ENCODE measurements at places on chromosomes 2 and 18.

- no peak for DNase-seq
Observed at GRCh38 chr2:128686497-128686859, 367.8 kb upstream of the HS6ST1 start.

DNA sequence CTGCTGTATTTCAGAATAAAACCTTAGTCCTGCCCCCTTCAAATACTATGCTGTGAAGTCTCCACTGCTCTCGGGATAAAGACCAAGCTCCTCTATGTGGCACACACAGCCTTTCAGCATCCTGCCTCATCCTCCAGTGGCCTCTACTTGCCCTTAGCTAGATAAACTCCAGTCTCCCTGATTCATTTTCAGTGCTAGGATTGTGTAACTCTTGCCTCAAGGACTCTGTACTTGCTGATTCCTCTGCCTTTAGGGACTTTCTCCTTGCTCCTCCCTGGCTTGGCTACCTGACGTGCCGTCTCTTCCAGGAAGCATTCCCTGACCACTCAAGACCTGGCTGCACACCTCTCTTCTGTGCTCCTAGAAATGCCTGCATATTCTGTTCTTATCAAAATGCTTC is 416.7 kb downstream of the MTX2 start:
- no peak for DNase-seq

DNA sequence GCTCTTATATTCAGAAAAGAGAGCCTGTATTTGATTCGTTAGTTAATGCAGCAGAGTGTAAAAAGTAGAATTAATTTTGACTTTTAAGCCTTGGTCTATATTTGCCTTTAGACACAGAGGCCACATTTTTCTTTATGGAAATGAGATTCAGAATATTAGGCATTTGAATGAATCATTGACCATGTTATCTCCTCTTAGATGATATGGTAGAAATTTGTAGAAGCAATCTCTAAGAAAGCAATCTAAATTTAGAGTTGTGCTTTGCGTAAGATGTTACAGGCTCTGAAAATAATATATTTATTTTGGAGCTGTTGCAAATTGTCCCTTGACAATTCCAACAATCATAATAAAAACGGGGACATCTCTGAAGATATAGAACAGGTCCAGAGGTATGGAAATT is 68.3 kb upstream of the ST6GAL2 start:
- DNase-seq = no peak

DNA sequence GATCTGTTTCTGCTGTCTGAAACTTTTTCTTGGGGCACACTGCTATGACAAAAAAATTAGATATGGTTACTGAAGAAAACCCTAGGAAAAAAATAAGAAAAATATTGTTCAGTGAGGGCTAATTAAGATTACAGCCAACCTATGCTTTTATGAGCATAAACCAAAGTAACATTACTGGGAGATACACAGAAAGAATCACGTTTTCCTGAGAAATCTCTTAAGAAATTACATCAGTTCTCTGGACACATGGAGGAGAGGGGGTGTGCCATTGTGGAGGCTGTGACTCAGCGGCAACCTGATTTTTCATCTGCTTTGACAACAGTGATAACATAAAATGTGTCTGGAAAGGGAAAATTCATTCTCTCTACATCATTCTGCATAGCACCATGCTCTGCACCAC is 13.4 kb upstream of the NMI start:
- DNase-seq = peak; percentile 58

DNA sequence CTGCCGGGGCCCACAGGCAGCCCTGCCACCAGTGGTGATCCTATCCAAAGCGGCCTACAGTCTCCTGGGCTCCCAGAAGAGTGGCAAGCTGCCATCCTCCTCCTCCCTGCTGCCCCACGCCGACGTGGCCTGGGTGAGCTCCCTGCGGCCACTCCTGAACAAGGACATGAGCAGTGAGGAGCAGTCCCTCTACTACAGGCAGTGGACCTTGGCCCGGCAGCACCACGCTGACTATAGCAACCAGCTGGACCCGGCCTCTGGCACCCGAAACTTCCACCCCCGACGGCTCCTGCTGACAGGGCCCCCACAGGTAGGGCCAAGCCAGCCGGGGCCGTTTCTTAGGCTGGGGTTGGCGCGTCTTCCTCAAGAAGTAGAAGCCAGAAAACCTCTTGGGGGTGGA is 100.5 kb downstream of the ESCO1 start:
- no peak for DNase-seq

DNA sequence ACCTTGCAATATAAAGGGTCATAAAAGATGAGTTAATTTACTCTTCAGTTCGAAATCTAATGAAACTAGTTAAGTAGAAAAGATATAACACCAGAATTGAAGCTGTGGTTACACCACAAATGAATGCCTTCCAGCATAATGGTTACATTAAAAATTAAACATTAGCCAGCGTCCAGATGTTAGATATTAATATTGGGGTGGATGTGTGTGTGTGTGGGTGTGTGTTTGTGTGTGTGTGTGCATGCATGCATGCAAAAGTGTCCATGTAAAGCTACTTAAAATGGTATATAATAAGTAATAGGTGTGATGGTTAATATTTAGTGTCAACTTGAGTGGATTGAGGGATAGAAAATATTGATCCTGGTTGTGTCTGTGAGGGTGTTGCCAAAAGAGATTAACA is 170.4 kb upstream of the FN1 start:
- no peak for DNase-seq

GRCh38 chr2:64062840-64063239 is 43.6 kb upstream of the VPS54 start:
- no peak for DNase-seq

- no peak for DNase-seq
Observed at GRCh38 chr2:15780912-15781574, 159.3 kb upstream of the MYCN start.

- no peak for DNase-seq
Observed at GRCh38 chr2:173659509-173659908, 304.8 kb downstream of the CDCA7 start.

DNA sequence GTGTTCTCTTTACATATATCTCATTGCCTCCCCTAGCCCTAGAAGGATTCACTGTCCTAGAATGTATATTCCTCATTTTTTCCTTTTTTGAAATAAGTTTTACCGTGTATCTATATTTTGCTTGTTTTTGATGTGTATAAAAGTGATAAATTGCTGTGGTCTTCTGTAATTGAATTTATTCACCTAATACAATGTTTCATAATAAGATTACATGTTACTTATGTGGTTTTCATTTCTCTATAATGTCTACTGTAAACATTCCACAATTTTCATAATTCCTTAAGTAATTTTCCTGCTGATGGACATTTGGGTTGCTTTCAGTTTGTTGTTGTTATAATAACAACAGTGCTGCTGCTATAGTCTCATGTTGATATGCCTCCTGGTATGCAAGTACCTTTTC is 118.2 kb downstream of the PHLPP1 start:
- DNase-seq = no peak

GRCh38 chr2:189440644-189440946 is 679 bp upstream of the WDR75 start:
- DNase-seq = no peak

DNA sequence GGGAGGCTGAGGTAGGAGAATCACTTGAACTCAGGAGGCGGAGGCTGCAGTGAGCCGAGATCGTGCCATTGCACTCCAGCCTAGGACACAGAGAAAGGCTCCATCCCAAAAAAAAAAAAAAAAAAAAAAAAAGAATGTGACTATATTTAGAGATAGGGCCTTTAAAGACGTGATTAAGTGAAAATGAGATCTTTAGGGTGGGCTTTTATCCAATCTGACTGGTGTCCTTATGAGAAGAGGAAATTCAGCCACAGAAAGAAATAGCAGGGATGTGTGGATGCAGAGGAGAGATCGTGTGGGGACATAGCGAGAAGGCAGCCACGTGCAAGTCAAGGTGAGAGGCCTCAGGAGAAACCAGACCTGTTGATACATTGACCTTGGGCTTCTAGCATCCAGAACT is 69.9 kb upstream of the ACSL3 start:
- DNase-seq = no peak

DNA sequence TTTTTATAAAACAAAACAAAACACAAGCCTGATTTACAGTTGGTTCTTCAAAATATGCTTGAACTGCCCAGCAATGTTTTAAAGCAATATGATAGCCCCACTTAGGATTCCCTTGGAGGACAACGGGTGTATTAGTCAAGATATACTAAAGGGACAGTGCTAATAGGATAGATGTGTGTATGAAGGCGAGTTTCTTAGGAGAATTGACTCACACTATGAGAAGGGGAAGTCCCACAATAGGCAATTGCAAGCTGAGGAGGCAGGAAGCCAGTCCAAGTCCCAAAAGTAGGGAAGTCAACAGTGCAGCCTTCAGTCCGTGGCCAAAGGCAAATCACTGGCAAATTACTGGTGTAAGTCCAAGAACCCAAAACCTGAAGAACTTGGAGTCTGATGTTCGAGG is 167.9 kb downstream of the CBLN2 start:
- no peak for DNase-seq

DNA sequence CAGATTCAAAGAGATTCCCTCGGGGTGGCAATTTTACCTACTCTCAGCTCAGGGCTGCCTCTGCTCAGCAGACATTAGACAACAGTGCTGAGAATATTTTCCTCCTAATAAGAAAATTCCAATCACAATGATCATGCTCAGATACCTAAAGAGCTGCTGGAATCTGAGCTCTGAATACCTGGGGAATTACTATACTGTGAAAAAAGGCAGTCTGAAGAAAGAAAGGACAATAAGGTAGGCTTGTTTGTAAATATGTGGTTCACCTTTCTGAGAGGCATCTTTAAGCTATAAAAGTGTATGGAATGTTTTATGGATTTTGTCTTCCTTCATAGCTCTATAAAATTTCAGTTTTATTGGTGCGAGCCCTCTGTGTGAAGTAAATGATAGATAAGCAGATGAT is 34.2 kb upstream of the FAM98A start:
- DNase-seq = no peak

DNA sequence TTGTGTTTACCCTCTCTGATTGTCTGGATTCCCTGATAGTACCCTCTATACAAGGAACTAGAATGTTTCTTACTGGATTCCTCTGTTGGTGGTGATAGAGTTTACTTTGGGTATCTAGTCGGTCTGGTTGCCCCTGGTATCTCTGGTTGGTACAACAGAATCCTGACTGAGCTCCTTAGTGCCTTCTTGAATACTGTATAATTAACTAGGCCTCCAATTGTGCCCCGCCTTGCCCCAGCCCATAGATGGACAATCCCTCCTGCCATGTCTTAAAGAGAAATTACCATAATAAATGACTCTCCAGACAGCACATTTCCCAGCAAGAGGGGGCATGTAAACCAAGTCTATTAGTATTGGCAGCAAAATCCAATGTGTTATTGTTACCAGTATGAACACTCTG is 2.3 kb downstream of the SCN1A start:
- DNase-seq = no peak

DNA sequence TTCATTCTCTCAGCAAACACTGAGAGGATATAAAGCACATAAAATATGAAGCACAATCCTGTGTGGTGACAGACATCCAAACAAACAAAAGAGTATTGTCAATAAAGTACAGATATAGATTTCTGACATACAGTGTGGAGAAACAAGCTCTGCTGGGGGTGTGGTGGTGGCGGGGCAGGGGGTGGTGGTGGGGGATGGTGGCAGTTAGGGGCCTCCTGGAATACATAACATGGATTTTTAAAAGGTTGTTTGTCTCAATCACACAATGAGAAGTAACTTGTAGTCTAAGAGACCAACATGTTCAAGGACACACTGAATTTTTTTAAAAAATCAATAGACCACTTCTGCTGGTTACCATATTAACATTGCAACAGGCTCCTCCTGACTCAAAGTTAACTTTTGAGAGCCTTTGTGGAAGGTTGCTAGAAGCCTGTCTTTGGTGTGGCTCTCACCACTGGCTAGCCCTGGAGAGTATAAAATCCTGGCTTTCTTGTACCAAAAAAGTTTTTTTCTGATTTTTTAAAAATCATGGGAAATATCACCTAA is 1197.4 kb downstream of the SUCLG1 start:
- DNase-seq = no peak

GRCh38 chr2:44335806-44336538 is 25.3 kb downstream of the PREPL start:
- no peak for DNase-seq

DNA sequence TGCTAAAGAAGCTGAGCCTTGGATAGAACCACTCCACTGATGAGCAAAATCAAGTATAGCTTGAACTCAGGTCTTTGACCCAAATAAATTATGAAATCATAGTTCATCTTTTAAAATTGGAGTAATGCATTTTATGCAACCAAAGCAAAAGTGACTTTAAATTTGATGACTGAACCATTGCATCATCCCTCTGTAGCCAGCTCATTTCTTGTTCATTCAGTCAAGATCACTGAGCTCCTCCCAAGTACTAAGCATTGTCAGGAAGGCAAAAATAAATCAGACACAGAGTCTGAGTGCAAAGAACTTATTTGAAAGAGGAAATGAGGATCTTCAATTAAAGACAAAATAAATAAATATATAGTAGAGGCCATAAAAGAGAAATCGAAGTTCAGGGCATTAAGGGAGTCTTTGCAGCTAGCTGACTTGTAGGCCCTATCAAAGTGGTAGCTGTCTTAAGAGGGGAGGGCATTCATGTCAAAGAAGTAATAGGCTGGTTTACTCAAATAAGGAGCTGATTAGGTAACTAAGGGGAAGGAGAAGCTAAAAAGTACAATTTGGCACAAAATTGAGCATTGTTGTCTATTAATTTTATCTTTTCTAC is 411.8 kb downstream of the MTX2 start:
- peak; percentile 40 for DNase-seq

- no peak for DNase-seq
Observed at GRCh38 chr18:32698153-32698552, 74.7 kb downstream of the KLHL14 start.

DNA sequence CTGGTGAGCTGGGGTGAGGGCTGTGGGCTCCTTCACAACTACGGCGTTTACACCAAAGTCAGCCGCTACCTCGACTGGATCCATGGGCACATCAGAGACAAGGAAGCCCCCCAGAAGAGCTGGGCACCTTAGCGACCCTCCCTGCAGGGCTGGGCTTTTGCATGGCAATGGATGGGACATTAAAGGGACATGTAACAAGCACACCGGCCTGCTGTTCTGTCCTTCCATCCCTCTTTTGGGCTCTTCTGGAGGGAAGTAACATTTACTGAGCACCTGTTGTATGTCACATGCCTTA is 10.5 kb downstream of the PROC start:
- no peak for DNase-seq

- no peak for DNase-seq
Observed at GRCh38 chr2:100000915-100001707, 141.3 kb downstream of the AFF3 start.

GRCh38 chr2:1488181-1488671 is 75.0 kb downstream of the TPO start:
- no peak for DNase-seq

DNA sequence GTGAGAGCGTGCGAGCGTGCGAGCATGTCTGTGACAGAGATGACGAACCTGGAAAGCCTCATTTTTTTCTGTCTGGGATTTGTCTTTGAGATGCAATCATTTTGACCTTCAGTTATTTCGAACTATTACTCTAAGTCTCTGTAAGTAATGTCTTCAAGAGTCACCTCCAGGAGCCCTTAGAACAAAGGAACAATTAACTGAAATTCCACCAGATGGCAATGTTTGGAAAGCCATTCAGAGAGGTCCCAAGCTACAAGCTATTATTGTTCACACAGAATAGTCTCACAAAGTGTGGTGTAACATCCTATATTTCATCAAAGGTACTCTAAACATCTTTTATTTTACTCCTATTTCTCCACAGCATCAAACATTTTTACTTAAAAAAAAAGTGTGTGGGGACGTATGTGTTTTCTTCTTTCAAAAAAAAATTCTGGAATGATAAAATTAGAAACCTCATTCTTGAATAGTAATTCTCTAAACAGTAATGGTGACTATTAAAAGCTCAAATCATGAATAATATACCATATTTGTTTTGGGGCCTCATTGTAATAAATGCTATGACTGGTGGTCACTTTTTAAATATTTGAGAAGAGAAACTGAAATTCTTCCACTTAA is 35.1 kb upstream of the MAPRE2 start:
- peak; percentile 79 for DNase-seq
